ENCODE measurements at places on chromosomes 7 and 10.

- no peak for DNase-seq
These were observed 1.6 kb upstream of the RASGEF1A start for GRCh38 chr10:43268491-43268890.

DNA sequence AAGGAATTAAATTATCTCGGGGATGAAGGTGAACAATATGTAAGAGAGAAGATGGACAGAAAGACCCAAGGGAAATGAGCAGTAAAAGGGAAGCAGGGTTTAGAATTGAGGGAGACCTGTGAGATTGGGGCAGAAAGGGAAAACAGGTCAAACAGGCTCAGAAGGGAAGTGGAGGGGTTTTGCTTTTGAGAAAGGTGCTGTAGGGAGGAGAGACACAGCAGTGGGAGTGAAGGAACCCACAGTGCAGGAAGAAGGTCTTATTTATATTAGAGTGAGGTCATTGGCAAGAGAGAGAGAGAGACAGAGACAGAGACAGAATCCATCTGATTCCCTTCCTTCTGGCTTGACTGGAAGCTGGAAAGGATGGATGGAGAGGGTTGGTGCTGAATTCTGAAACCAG is 3.5 kb upstream of the TCAF1 start:
- DNase-seq: no peak

GRCh38 chr7:132446260-132446659 is 130.0 kb downstream of the PLXNA4 start:
- no peak for DNase-seq

DNA sequence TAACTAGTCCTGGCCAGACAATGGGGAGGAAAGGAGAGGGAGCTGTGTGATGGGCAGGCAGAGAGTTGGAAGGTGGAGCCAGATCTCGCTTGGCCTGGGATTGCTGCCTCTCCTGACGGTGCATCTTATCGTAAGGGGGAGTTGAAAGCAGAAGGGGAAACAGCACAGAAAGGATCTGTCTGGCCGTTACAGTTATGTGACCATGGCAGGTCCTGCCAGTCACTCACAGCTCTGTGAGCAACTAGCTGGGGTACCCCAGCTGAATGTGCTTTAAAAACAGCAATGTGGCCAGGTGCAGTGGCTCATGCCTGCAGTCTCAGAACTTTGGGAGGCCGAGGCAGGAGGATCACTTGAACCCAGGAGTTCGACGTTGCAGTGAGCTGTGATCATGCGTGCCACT is 8.1 kb downstream of the BLVRA start:
- no peak for DNase-seq

DNA sequence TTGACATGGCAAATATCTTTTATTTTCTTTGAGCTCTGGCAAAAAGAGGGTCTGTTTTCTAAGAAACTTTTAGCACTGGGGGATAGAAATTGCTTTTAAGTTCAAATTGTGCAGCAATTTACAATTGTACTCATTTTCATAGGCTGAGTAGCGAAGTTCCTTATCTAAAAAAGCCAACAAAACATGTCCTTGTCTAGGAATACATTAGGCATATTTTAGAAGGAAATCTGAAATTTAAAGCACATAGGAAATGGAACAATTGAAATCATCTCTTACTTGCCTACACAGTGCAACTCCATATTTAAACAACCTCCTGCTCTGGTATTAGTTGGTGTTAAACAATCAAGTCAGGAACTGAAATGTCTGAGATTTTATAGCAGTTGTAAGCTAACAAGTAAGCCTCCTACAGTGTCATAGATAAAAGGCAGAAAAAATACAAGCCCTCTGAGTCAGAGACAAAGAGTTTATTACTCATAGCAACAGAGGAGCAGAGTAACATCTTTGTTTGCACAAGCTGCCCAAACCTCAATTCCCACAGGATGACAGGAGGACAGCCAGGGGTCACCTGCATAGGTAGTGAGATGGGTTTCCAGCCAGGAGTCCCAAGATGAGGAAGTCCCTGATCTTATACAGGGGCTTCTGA is 280.2 kb upstream of the HGF start:
- no peak for DNase-seq

- no peak for DNase-seq
These were observed 29.6 kb downstream of the STAM start for GRCh38 chr10:17673471-17674061.

GRCh38 chr10:132832186-132832969 is 46.4 kb upstream of the NKX6-2 start:
- no peak for DNase-seq

GRCh38 chr10:80493522-80494051 is 39.5 kb downstream of the TSPAN14 start:
- DNase-seq: no peak

GRCh38 chr10:49629431-49629881 is 15.6 kb downstream of the CHAT start:
- DNase-seq: no peak

DNA sequence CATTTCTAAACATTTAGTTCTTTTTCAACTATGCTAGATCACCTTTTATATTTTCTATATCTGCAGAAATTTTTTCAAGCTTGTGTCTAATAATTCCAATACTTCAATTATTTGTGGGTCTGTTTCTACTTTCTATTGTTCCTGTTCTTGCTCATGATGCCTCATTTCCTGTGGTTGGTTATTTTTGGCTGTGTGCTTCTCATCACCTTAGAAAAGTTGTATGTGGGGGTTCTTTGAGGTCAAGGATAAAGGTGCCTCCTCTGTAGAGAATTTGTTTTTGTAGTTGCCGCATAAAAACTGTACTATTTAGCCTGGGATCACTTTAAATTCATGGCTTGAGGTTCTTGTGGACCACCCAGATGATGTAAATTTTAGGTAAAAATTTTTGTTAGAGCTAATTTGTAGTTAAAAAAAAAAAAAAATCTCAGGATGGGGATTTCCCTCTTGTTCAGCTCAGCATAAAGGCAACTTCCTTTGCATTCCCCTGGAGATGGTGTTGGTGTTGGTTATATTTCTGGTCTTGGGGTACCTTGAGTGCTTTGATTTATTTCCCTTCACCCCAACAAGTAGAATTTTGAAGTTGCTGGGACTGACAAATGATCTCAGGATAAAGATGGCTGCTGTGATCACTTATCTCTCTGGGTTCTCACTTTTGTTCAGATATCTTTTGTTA is 27.0 kb upstream of the JAZF1 start:
- no peak for DNase-seq

DNA sequence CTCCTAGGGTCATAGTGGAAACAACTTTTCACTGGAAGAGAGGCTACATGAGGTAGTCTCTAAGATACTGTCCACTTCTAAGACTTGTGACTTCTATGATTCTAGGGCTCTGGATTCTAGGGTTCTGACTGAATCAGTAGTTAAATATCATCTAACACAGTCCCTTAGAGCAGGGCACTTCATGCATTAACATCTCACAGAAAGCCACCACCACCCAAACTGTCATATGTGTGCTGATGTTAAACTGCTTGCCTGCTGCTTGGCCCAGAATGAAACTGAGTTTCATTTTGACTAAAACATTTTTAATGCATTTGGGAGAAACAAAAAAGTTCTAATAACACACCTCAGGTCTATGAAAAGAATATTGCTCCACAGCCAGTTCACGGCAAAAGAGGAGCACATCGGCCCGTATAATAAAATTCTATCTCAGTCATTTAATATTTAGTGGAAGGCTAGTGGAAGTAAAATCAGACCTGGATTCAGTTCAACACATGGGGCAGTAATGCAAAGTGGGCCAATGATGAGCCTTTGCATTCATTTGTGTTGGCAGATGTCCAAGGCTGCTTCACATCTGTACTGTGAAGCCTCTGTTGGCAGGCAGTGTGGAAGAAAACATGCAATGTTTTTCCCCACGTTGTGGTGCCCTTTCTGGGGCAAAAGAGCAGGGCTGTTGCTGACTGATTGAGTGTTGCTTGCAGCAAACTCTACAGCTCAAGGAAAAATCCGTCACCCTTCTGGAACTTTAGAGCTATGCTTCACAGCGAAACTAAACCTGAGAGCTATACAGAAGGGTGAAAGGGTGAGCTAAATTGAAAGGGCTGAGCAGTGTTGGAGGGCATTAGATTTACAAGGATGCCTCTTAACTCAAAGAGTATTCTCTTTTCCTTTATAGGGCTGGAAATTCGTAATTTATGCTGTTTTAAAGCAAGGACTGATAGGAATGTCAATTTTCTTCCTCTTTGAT is 33.5 kb upstream of the AUTS2 start:
- peak; percentile 30 for DNase-seq

Measured in NCI-H187 treated with DMSO at 0.1 percent for 48 hours (cell line).